HT1080 (cell line): ENCODE measurements at places on chromosomes 11 and 22. TPM values are rescaled to one million over a fixed set of nuclear protein-coding genes. Genes with fewer than 3 reads are reported as not detected.
A peak's percentile ranks its signal among the peaks of the same experiment; 100 is the strongest.

DNA sequence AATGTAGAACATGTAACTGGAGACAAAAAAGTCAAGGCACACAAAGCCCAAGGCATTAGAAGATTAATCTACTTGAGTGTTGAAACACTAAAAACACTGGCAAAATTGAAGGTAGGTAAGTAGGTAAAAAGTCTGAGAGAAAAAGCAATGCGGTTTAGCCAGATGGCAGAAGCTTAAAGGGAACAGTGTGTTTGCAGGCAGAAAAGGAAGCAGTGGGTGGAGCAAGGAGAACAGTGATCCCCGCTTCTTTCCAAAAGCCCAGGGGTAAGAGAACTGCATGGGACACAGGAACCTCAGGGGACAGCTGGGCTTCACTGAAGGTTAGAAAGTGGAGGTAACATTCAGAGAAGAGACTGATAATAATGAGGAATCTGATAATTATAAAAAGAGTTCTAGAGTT, 16.0 kb downstream of the MRE11 start:
- DNase-seq, result no peak

The MS4A6E gene
- not detected in 2 replicates for total RNA-seq

- no peak for DNase-seq
Observed at GRCh38 chr11:117212697-117213355, 13.7 kb downstream of the TAGLN start.

GRCh38 chr11:1573903-1574237, 1.8 kb upstream of the DUSP8 start:
- DNase-seq, result no peak

DNA sequence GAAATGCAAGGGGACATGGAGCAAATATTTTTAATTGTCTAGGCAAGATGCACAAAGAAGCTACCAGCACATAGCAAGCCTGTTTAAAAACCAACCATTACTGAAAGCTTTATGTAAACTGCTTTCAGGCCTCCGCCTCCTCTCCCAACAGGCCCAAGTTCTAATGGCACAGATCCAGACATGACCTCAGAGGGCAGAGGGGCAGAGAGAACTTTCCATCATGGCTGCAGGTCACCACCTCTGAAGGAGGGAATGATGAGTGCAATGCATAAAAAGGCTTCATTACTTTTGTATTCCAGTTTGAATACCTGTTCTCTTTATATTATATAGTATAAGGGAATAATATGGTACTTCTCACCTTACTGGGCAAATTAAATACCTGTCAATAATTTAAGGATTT, 15.2 kb downstream of the DDX17 start:
- no peak for DNase-seq

DNA sequence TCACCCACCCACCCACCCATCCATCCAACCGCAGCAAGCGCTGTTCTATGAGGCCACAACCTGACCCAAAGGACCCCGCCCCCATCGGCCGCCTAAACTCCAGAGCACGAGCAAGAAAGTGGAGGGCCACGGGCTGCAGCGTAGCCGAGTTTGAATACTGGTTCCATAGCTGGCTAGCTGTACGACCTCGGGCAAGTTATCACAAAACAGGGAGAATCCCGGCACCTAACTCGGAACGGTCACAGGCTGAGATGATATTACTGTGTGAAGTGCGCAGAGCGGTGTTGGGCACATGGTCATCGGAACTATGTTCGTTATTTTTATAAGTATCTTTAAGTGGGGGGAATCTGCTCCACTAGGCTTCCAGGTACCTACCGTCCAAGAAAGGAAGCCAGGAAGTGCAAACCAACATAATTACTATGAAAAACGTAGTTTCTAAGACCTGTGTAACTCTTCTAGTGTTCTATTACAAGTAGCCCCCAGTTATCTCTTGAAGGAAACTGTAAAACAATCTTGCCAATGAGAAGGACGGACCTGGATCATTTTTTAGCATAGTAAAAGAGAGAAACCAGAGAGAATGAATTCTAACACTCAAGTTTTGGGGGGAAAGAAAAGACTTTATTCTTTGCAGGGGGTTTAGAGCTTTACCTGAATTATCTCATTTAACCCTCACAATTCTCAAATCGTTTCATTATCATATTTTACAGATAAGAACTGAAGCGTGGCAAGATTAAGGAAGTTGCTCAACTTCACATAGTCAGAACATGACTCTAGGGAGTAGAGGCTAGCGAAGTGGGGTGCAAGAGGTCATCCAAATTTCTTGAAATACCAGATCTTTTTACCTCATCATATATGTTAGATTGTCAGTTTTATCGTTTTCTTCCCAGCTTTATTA, 663 bp upstream of the BUD13 start:
- DNase-seq, result peak; percentile 30

DNA sequence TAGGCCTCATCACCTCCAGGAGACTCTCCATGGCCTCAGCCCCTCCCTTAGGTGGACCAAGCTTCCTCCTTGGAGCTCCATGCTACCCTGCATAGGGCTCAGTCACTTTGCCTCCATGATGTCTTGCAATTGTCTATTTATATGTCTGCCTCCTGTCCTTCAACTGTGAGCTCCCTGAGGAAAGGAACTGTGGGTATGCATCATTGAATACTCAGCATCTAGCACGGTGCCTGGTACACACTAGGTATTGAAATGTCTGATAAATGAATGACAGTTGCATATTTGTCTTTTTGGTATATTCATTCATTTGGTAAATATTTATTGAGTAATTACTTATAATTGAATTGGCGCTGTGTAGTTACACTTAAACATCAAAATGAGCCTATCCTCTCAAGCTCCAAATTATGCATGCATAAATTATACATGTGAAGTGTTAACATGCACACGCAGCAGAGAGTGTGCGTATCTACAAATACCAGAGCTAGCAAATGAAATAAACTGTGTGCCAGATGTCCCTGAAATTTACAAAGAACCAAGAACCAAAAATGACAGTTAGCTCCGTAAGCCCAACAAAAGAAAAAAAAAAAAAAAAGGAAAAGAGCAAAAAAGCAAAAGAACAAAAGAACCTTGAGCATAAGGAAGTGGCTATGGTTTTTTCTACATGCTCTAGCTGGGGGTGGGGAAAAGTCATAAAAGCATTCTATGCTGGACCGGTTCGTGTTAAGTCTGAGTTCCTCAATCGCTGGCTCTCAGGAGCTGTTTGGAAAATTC, 25.2 kb downstream of the GRAP2 start:
- DNase-seq, result no peak

The DLAT gene
- 65.8 and 67.9 TPM in 2 replicates for total RNA-seq

DNA sequence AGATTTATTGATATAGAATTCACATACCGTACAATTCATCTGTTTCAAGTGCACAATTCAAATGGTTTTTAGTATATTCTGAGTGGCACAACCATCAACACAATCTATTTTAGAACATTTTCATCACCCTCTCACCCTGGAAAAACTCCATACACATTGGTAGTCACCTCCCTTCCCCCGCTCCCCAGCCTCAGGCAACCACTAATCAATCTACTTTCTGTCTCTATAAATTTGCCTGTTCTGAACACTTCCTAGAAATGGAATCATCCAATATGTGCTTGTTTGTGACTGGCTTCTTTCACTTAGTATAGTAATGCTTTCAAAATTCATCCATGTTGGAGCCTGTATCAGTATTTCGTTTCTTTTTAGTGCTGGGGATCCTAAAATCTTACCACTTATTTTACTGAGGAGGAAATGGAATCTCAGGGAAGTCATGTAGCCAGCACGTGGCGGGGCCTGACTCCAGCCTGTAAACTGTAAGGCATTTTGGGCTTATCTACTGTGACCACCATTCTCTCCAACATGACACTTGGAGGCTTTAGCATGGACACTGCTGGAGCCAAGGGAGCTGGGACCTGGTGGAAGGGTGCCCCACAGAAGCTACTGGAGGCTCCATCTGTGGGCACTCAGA, 905 bp upstream of the UCP3 start:
- DNase-seq, result no peak

GRCh38 chr11:130101661-130102060, 32.0 kb downstream of the APLP2 start:
- no peak for DNase-seq

DNA sequence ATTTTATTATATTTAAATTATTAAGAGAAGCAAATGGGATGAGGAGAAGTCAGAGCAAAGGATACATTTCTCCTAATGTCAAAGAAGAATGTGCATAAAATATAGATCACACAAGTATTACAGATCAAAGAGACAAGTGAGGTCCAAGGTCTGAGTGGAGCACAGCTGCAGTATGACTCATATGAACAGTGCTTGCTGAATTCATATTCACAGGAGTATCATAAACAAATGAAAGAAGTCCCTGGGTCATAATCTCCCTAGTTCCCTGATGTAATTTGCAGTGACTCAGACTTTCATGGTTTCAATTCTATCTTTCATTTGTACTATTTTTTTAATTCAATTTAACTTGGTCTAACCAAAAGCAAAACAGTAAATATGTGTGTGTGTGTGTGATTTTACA, 499.0 kb upstream of the CCDC179 start:
- peak; percentile 87 for DNase-seq

The SEPTIN5 gene
- 2.3 and 2.8 TPM in 2 replicates for total RNA-seq

- no peak for DNase-seq
Observed at GRCh38 chr11:70140711-70141485, 62.2 kb upstream of the FADD start.

The TUBA8 gene
- 0.06 and 0.17 TPM in 2 replicates for total RNA-seq

DNA sequence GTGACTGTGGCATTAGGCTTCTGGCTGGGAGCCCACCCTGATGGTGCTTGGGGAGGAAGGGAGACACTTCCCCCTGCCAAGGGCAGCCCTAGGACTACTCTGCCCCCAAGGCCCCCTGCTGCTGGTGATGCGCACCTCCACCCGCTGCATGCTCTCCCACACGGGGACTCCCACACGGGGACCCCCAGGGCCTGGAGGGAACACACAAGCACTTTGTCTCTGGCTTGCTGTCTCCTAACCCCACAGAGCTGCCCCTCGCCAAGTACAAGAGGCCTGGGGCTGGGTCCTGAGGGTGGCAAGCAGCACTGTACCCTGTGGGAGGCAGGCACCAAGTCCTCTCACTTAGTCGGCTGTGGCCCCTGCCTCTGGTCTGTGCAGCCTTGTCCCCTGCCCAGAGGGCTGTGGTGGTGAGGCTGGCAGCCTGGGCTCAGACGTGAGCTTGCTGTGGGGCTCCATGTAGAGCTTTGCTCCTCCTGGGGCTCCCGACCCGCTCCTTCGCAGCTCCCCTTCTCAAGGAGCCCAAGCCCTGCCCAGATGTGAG, 7.9 kb downstream of the LRRC75B start:
- no peak for DNase-seq

The OR10A2 gene
- not detected in 2 replicates for total RNA-seq

GRCh38 chr11:3109921-3110706, 52.9 kb upstream of the CARS1 start:
- peak; percentile 47 for DNase-seq

The OLFML1 gene
- total RNA-seq, result 0.20 TPM in 1 of 2 replicates, not detected in the other

DNA sequence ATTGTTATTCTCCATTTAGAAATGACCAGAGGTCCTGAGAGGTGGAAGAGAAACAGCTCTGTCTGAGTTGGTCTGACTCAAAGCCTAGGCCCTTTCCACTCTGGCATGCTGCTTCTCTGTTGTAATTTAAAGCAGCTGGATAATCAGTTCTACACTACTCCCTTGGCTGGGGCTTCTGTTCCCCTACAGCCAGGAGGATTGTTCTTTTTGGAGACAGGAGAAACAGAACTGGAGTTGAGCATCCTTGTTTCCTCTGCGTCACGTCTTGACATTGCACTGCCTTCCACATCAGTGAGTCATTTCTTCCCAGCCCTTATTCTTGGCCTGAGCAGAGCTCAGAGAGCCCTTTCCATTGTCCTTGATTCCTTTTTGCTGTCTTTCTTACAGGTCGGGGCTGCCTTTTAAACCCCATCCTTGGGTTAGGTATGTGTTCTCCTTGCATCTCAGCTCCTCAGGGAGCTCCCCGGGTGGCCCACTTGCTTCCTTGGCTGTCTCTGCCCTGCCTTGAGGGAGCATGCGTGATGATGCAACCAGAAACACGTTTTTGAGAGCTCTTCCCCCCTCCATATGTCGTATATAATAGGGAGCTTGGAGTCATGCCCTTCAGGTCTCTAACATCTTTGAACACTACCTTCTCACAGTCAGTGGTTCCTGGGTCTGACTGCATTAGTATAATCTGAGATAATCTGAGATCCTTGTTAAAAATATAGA, 35.7 kb downstream of the CYB5R2 start:
- DNase-seq, result peak; percentile 69

DNA sequence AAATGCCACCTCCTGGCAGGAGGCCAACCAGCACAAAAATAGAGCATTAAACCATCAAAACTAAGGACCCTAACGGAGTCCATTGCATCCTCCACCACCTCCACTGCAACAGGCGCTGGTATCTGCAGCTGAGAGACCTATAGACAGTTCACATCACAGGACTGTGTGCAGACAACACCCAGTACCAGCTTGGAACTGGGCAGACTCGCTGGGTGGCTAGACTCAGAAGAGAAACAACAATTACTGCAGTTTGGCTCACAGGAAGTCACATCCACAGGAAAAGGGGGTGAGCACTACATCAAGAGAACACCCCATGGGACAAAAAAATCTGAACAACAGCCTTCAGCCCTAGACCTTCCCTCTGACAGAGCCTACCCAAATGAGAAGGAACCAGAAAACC, 11.6 kb upstream of the TMEM45B start:
- DNase-seq, result no peak

GRCh38 chr22:36184433-36185025, 17.1 kb downstream of the APOL4 start:
- no peak for DNase-seq

The C22orf31 gene
- total RNA-seq, result not detected in 2 replicates

DNA sequence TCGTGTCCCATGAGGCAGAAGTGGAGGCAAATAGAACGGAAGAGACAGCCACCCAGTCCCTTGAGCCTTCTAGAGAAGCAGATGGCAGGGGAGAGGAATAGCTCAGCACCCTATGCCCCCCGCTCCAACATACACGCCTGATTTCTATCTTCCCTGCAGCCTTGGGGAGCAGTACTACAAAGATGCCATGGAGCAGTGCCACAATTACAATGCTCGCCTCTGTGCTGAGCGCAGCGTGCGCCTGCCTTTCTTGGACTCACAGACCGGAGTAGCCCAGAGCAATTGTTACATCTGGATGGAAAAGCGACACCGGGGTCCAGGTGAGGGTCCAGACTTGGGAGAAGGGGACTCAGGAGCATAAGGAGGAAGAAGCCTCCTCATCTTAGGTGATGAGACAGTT, 6.6 kb downstream of the DPF2 start:
- DNase-seq, result no peak

GRCh38 chr11:82146789-82147188, 586.9 kb downstream of the FAM181B start:
- DNase-seq, result no peak

DNA sequence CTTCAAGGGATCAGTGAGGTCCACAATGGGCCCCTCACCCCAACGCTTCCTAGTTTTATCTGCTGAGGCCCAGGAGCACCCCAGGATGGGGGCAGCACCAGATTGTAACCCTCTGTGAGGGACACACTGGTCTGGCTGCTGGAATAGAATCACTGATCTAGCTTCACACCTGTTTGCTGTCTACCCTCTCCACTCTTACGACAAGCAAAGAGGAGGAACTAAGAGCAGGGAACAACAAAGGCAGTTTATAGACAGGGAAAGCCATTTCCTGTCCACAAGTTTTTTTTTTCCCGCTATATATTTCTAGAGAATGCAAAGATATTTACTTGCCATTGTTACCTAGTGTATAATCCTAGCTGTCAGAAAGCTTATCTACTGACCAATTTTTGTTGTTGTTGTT, 61.0 kb upstream of the CRTAM start:
- no peak for DNase-seq

The TYR gene
- total RNA-seq, result not detected in 2 replicates
